ENCODE measurements at places on chromosomes 3 and 15. TPM values are rescaled to one million over a fixed set of nuclear protein-coding genes. Genes with fewer than 3 reads are reported as not detected.

Gene SLC22A14
- total RNA-seq: 0.03 TPM

Gene TMEM212
- total RNA-seq: not detected

Gene GOLGA8T
- 1.1 TPM for total RNA-seq

Gene TAGLN3
- total RNA-seq: 3.5 TPM

Gene GPR171
- total RNA-seq: not detected

Gene SLC2A2
- not detected for total RNA-seq

Gene PAK6
- total RNA-seq: 8.4 TPM

Gene TNIK
- 16.4 TPM for total RNA-seq

Gene PPP1R14D
- total RNA-seq: not detected

Gene ATP2B2
- 0.21 TPM for total RNA-seq

Gene CLSTN2
- 0.15 TPM for total RNA-seq

DNA sequence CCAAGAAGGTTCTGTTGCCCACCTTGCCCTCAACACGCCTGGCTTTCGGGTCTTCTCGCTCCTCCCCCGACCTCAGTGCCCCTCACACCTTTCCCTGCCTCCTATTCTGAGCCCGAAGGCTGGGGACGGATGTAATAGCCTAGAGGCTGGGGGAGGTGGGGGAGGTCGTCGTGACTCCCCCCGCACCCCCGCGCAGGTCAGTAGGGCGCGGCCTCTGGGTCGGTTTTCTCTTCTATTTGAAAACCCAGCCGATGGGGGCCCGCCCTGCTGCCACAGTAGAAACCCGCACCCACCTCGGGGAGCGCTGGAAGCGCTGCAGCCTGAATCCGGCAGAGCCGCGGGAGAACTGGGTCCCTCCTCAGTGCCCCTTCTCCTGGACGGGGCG is 1.0 kb upstream of the RBPMS2 start:
- DNase-seq: peak; percentile 74

- peak; percentile 56 for DNase-seq
Observed at GRCh38 chr15:43928152-43928551, 101.3 kb downstream of the WDR76 start.

DNA sequence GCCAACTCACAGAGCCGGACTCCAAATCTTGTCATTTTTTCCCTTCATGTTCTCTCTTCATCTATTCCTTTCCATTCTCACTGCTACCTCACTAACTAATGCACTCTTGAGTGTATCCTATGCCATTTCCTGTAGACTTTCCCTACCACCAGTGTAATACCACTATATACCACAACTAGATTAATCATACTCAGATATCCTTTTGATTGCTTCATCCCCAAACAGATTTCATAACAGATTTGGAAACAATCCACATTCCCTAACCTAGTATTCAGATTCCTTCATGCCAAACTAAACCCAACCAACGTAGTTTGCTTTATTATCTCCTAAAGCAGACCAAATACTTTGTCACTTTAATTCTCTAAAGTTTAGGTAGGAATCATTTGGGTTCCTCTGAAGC is 2.6 kb upstream of the PLOD2 start:
- no peak for DNase-seq

- no peak for DNase-seq
Observed at GRCh38 chr3:126051741-126052140, 32.2 kb downstream of the SLC41A3 start.

DNA sequence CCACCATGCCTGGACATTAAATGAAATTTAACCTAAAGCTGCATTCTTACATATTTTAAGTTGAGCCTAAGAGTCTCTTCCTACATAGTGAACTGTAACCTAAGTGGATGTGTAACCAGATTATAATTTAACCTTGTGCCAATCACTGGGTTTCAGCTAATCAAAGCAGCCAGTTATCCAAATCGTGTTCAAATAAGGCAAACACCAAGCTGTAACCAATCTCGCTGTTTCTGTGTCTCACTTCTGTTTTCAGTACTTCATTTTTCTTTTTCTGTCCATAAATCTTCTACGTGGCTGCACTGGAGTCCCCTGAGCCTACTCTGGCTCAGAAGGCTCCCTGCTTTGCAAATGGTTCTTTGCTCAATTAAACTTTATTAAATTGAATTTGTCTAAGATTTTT is 186.1 kb upstream of the CNTN6 start:
- no peak for DNase-seq

GRCh38 chr3:158696618-158697017 is 24.2 kb upstream of the LXN start:
- no peak for DNase-seq

- no peak for DNase-seq
Observed at GRCh38 chr15:92533298-92533697, 122.3 kb downstream of the FAM174B start.

- no peak for DNase-seq
Observed at GRCh38 chr15:98035134-98035533, 74.6 kb downstream of the ARRDC4 start.

DNA sequence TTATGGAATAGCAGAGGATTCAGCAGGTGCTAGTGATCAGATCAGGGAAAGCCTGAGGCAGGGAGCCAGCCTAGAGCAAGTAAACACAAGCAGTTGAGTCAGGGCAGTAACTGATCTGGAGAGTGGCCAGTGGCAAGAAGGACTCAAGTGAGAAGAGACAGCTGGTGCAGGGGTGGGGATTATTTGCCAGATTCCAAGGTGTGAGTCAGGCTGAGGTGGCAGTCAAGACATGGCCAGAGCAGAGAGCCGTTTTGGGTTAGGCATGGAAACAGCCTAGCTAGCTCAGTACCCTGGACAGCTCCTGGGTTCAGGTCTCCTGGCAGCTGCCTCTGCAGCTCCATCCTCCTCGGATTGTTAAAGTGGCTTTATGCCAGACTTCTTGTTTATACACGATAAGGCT is 281.9 kb upstream of the ONECUT1 start:
- DNase-seq: peak; percentile 36

- DNase-seq: peak; percentile 51
Observed at GRCh38 chr3:30680789-30681648, 74.6 kb downstream of the TGFBR2 start.

DNA sequence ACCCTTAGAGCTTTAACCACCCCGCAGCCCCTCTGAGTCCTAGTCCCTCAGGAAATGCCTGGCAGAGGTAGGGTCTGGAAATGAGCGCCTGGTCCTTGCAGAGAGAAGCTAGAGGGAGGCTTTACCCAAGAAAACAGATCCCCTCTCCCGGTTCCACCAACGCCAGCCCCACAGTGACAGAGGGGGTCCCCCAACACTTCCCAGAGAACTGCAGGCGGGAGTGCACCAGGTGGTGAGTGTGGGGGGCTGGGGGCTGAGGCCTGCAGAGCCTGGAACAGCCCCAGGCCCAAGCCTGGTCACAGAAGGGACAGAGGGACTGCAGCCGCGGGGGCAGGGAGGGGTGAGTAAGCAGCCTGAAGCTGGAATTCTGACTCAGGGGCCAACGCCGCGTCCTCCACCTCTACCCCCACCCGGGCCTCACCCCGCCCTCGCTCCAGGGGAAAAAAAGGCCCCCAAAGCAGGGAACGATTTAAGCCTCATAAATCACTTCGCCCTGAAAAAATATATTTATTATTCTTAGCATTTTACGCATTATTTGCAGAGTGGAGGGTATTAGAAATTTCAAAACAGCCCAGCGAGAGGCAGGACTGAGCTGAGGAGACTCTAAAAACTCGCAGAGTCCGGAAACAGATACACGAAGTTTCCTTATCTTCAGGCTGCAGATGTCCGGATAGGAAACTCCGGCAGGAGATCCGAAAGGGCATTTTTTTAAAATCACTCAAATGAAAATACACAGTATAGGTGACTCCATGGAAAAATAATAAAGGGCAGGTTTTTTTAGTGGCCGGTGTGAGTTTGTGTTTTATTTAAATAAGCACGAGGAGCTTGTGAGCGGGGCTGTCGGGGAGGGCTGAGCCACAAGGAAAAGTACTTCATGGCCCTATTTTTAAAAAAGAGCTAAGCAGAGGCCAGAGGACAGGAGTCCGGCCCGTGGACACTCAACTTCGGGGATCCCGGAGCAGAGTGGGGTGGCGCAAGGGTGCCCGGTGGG is 10.0 kb downstream of the GATA2 start:
- peak; percentile 86 for DNase-seq

DNA sequence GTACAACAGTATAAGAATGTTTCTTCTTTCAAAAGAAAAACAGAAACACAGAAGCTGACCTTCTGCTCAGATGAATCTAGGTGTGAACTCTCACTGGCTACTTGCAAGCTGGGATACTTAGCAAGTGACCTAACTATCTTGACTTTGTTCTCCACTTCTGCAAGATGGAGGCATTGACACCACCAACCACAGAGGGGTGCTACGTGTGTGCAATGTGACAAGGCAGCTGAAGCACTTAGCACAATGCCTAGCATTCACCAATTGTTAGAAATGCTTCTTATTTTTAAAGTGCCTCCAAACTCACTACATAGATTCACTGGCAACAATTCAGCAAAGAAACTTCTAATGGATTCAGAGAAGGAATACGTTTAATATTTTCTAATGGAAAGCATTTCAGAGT is 331.4 kb upstream of the WNT5A start:
- no peak for DNase-seq

DNA sequence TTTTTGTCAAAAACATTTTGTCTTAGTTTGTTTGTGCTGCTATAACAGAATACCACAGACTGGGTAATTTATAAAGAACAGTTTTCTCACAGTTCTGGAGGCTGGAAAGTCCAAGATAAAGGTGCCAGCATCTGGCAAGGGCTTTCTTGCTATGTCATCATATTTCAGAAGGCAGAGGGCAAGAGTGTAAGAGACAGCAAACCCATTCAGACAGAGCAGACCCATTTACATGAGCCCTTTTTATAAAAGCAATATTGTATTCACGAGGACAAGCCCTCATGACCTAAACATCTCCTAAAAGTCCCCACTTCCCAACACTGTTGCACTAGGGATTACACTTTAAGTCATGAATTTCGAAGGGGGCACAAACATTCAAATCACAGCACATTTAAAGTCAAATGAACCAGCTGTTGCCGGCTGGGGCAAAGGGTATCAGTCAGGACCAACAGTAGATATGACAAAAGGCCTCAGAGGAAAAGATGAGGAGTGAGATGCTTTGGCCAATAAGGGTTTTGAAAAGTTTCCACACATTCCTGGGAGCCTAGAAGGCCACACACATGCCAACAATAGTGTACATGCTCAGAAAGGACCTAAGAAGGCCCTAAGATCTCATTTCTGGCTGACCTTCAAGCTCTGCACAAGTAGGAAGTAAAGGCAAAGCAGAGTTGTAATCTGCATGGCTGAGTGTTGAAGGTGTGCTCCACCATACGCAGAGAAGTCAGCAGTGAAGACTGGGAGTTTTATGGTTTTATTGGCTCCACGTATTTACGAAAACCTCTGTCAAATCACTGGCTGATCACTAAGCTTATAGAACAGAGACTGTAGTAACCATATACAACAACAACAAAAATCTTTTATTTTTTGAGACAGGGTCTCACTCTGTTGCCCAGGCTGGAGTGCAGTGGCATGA is 37.9 kb downstream of the UQCC5 start:
- DNase-seq: no peak

DNA sequence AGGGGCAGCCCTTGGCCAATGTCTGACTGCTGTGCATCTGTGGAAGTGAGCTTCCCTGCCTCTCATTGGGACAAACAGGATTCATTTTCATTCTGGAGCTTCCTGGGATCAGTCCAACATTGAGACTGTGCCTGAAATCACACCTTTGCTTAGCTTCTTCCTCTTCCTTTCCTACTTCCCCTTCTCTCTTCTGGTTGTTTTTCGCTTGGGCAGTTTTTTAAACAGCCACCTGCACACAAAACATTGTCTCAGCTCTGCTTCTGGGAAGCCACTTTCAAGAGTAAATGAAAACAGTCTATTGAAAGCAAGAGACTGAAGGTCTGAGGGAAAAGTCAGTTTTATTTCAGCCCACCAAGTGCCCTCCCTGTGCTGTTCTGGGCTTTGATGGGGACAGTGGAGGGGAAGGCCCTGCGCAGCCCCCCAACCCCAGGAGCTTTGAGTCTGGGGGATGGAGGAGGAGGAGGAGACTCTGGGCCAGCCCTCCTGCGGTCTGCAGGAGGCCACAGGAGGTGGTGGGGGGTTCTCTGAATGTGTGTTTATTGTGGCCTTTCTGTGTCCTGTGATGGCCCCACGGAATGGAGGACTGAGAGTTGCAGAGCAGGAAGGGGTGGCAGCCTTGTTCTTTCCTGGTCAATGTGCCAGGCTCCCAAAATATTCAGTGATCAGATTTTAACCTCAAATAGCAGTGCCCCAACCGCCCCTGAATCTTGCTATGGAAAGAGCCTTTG is 7.8 kb upstream of the ISLR2 start:
- no peak for DNase-seq

- DNase-seq: no peak
Observed at GRCh38 chr3:34229876-34230275, 431.4 kb downstream of the PDCD6IP start.

- DNase-seq: no peak
Observed at GRCh38 chr15:94924057-94924456, 692.7 kb downstream of the MCTP2 start.

DNA sequence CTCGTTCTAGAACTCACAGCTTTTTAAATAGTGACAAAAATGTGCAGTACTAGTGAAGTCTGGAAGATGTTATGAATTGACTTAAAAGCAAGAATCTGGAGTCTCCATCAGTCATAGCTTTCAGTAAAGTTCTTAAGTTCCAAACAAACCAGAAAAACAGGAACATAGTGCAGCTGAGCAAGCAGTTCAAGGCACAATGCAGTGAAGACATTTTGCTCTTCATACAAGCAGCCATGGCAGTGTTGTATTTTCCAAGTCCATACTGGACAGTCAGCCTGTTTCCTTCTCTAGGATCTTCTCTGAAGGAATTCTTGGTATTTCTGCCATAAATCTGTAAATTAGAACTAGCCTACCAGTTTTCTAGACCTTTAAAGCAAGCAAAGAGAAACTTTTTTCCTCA is 90.5 kb downstream of the LRRC28 start:
- DNase-seq: no peak

GRCh38 chr3:25748189-25748588 is 35.1 kb downstream of the NGLY1 start:
- DNase-seq: no peak

GRCh38 chr15:91865950-91866349 is 12.4 kb downstream of the SLCO3A1 start:
- no peak for DNase-seq

DNA sequence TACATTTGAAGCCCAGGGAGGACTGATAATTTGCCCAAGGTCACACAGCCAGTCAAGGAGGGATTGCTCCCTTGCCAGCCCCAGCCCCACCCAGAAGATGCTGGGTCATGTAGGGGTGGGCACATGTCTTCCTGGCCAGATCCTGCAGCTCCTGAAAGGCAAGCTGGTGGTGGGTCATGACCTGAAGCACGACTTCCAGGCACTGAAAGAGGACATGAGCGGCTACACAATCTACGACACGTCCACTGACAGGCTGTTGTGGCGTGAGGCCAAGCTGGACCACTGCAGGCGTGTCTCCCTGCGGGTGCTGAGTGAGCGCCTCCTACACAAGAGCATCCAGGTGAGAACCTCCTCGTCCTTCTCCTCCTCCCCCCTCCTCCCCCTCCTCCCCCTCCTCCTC is 13.2 kb downstream of the ISG20 start:
- DNase-seq: peak; percentile 51

- peak; percentile 9 for DNase-seq
Observed at GRCh38 chr3:197378985-197379718, 80.7 kb upstream of the DLG1 start.

Data from H7 (cell line).